ENCODE measurements at places on chromosomes 16 and 17.

GRCh38 chr16:52773026-52773425, 226.1 kb upstream of the TOX3 start:
- DNase-seq = no peak

DNA sequence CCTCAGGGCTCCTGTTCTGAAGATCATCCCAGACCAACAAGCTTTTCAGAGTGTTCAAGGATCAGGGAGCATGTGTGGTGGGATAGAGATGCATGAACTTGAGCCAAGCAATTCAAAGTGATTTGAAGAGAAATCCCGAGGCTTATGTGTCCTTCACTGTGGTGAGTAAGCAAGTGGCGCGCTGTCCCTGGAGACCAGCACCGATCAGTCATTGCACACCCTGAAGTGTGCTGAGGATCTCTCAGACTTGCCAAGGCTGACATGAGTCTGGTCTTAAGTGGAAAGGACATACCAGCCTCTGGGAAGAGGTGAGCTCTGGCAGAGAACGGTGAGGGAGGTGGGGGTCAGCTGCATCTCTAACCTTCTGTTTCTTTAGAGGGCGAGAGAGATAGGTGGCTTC, 43.8 kb upstream of the CDH13 start:
- no peak for DNase-seq

GRCh38 chr17:74833501-74834377, 25.9 kb downstream of the GRIN2C start:
- no peak for DNase-seq

DNA sequence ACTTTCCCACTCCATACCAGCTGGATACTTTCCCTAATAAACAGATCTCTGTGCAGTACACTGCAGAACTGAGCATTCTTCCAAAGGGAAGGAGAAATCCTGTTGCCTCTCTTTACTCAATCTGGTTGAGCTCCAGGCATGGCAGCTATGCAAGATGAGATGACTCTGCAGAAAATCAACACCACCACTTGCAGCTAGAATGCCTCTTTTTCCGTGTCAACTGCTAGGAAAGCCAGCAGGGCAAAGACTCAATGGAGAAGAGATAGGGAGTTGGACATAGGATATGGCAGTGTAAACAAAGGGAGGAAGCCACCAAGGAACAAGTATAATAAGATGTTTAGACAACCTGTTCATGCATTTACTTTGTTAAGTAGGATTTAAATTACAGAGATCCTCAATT, 40.4 kb upstream of the CORO6 start:
- DNase-seq = no peak

- DNase-seq = no peak
Observed at GRCh38 chr17:35740997-35741931, 9.8 kb downstream of the RASL10B start.

DNA sequence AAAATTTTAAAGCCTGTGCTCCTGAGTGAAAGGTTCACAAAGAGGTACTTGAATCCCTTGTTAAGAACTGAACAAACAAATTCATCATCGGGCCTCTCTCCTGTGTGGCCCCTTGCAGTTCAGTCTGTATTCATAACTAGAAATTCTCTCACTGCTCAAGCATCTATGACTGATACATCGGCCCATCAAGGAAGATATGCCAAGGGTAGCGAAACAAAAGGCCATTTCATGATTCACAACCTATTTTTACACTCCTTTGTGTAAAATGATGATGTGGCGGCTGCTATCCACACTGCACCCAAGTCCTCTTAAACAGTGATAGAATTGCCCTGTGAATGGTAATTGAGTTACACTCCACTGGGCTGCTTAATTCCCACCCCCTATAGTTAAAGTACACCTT, 204.6 kb downstream of the STX8 start:
- DNase-seq = no peak

DNA sequence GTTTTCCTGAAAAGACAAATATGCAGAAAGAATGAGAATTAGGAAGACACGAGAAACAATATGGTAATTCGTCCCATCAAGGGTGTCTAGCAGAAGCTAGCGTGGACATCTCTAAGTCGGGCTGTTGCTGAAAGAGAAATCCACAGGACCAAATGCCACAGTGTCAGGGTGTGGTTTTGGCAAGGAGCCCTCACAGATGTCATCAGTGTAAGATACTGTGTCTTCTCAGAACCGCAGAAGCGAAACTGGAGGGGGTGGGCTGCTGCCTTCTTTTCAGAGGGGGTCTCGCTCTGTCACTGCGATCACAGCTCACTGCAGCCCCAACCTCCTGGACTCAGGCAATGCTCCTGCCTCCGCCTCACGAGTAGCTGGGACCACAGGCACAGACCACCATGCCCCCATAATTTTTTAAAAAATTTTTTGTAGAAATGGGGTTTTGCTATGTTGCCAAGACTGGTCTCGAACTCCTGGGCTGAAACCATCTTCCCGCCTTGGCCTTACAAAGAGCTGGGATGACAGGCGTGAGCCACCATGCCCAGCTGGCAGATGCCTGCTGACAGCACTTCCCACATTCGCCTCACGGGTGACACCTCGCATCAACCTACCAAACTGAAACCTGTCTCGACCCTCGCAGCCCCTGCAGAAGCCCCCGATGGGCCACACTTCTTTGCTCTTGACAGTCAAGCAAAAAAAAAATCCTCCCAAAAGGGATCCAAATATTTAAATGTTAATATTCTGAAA, 26.2 kb downstream of the TRAP1 start:
- DNase-seq = no peak

GRCh38 chr16:14308368-14308723, 237.2 kb downstream of the MRTFB start:
- no peak for DNase-seq
